ENCODE measurements at places on chromosomes 7 and 10.

DNA sequence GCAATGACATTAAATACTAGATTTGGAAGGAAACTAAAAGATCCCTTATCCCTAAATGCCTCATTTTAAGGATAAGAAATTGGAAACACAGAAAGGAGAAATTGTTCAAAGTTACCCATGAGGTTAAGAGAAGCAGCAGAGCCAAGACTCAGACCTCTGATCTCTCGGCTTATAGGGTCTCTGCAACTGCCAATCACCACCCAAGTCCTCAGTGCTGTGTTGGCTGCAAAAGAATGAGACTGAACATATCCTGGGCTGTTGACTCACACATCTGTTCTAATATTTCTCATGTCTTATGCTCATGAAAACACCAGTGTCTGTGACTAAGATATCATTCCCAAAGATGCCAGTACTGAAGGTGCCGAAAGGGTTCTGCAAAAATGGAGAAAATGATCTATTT, 153.3 kb downstream of the XPNPEP1 start:
- DNase-seq: no peak

DNA sequence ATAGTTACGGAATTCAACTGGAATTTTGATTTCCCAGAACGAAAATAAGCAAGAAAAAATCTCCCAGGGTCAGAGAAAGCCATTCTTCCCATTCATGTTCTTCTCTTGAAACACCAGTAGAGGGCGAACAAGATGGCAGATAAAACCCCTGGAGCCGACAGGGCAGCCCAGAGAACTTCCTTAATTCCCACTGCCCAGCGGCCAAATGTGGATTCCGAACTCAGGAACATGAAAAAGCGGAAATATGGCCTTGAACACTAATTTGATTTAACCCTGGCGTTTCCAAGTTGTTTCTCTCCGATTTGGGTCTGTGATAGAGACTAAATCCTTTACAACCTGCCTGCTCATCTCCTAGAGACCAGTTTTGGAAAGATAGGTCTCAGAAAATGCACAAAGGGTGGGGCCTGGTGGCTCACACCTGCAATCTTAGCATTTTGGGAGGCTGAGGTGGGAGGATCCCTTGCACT, 100.7 kb upstream of the WAC start:
- no peak for DNase-seq

DNA sequence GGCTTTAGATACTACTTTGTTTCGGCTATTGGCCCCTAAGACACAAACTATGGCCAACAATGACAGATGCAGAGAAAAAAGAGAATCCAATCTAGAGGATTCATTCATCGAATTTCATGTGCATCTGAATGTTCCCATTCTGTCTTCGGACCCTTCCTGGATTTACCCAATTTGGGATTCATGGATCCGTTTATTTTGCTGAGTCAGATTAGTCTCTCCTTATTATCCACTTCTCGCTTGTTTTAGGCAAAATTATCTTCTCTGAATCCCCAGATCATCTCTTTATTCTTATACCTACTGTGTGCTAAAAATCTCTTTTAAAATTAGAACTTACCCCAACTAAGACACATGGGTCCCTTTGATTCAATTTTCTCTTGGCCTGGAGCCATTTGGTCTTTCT, 6.5 kb downstream of the TRPV6 start:
- no peak for DNase-seq

GRCh38 chr7:83365746-83366145, 203.1 kb upstream of the PCLO start:
- DNase-seq: no peak

DNA sequence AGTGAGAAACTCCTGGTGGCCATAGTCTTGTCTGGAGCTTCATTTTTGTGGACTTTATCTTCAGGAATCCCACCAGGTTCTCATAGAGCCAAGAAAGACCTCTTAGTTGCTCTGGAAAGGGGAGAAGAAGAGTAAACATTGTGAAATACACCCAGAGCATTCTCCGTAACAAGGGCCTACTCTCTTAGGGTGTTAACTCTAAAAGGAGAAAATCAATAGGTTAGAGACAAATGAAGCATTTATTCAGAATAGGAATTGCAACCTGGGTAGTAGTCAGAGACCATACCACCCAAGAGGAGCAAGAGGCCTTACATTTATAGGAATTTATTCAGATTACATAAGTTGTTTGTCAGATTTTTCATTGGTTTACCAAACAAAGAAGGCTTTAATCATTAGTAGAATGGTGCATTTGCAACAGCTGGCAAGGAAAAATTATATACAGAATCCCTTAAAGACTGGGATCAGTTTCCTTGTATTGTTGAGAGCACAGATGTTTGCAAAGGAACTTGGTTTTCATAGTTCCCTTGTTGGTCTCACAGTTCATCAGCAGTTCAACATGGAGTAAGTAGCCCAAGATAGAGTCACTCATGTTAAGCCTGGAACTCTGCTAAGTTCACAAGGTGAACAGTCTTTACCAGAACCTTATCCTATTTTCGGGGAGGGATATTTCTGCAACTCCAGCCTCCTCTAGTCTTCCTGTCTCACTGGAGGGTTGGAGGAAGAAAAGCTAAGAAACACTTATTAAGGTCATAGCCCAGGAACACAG, 53.2 kb upstream of the TMEM140 start:
- no peak for DNase-seq

DNA sequence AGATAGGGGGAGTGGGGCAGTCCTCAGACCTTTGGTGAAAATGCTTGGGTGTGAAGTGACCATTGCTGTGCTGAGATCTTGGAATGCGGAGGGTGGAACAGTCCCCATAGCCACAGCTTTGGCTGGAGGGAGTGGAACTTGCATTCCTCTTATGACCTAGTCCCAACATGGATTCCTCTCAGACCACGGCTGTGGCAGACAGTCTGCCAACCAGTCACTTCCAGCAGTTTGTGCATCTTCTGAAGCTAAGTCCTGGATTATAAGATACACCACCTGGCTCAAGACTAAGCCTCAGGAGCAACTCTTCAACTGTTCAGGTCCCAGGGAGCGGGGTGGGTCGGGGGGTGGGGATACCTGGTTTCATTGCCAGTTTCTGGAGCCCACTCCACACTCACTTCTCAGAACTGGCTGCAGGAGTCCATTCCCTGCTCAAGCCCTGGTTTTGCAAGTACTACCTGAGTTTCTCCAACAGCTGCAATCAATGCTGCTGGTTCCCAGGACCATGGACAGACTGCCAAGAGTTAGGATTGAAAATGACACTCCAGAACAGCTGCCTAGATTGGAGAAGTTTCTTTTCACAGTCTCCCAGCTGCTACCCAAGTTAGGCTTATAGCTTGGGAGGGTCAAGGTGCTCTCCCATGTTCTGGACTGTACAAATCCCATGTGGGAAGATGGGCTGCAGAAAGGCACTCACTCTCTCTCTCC, 29.1 kb upstream of the DGKB start:
- DNase-seq: no peak

DNA sequence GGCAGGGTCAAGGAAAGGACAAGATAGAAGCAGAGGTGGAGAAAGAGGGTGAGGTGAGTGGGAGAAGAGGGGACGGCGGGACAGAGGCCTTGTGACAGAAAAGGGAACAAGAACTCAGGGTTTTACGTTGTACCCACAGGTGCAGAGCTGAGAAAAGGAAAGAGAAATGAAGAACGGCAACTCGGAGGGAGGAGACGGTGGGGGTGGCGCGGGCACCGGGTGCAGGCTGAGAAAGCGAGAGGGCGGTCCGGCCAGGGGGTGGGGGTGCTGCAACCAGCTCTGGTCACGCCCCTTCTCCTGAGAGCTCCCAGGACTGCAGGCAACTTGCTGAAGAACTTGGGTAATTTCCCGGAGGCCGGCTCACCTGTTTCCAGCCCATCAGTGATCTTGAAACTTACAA, 65.3 kb downstream of the CARD11 start:
- no peak for DNase-seq

GRCh38 chr7:12524794-12525386, 45.6 kb upstream of the SCIN start:
- DNase-seq: no peak

DNA sequence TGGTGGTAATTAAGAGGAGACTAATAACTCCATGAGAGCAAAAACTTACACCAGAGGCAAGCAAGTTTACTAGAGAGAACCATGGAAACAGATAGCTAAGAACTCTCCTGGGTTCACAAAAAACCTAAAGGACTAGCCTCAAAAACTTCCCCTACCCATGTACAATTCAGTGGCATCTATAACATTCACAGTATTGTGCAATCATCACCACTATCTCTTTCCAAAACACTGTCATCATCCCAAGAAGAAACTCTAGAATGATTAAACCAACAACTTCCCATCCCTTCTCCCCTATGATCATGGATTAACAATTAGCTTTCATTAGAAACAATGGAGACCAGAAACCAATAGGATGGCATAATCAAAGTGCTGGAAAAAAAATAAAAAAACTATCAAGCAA, 1038.3 kb downstream of the LRMDA start:
- DNase-seq: no peak

DNA sequence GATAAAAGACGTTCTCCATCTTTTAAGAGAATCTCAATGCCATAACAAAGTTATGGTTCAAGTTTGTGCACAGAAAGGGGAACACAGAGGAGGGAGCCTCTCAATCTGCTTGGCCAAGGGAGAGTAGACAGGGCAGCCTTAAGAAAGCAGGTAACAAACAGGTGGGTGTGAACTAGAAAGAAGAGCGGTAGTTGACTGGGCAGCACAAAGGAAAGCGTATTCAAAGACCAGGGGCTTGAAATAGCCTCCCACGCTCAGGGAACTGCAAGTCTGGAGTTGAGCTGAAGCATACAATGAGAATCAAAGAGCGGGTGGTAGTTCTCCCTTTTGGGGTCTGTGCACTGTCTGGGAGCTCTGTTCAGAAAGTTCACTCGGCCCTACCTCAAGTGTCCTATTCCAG, 18.9 kb upstream of the MACC1 start:
- no peak for DNase-seq

- DNase-seq: no peak
Observed at GRCh38 chr7:37853468-37853867, 5.1 kb downstream of the NME8 start.

- DNase-seq: no peak
Observed at GRCh38 chr10:36491926-36492325, 633.5 kb upstream of the ANKRD30A start.

GRCh38 chr7:99794585-99795502, 10.9 kb upstream of the CYP3A4 start:
- no peak for DNase-seq

- DNase-seq: no peak
Observed at GRCh38 chr7:47652591-47652990, 70.7 kb upstream of the TNS3 start.

All from NK-92 treated with Interleukin-12 subunit alpha and Interleukin-12 subunit beta, amount 100 ng/mL, for 24 hours (cell line).